ENCODE measurements at places on chromosomes 1 and 21.

- DNase-seq, result no peak
These were observed 966.4 kb upstream of the NCAM2 start for GRCh38 chr21:20031807-20032206.

GRCh38 chr1:41513383-41513735 is 28.9 kb upstream of the EDN2 start:
- no peak for DNase-seq

DNA sequence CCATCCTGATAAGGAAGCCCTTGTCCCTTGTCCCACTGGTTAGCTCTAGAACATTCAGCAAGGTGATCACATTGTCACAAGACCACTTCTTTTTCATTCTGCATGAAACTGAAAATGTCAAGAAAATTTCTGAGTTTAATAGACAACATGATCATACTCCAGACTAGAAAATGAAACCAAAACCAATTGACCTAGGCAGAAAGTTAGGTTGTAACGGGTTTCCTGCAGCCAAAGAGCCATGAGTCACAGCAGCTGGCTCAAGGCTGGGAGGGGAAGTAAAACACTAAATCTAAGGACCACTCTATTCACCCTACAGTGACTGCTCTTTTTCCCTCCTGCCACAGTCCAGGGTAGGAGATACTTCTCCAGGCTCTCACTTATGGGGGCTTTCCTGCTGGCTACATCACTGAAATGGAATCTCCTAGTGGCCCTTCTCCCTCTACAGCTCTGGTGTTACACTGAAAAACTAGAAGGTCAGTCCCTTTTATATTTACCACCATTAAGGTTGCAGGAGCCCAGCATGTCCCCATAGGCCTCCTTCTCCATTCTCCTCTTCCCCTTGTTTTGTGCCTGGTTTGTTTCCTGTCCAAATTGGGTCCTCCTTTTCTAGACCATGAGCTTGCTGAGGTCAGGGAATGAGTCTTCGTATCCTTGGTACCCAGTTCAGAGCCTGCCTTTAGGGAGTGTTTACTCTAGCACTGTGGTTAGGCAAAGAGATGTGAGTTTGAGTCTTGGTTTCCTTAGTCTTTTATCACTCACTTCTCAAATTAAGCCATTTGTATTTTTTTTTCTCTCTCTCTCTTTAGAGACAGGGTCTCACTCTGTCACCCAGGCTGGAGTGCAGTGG is 236.5 kb upstream of the JUN start:
- DNase-seq, result peak; percentile 87

GRCh38 chr1:184682956-184683355 is 71.7 kb downstream of the EDEM3 start:
- no peak for DNase-seq

- no peak for DNase-seq
These were observed 11.4 kb downstream of the WNT2B start for GRCh38 chr1:112520166-112520565.

DNA sequence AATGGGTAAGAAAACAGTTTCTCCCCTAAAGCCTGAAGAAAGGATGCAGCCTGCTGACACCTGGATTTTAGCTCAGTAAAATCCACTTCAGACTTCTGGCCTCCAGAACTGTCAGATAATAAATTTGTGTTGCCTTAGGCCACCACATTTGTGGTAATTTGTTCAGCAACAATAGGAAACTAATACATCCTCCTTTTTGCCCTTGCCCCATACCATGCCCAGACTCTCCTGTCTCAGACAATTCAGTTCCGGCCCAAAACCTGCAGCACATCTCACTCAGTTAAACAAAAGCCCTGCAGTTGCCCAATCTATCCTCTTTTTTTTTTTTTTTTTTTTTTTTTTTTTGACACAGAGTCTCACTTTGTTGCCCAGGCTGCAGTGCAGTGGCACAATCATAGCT is 25.8 kb downstream of the SMIM12 start:
- no peak for DNase-seq

DNA sequence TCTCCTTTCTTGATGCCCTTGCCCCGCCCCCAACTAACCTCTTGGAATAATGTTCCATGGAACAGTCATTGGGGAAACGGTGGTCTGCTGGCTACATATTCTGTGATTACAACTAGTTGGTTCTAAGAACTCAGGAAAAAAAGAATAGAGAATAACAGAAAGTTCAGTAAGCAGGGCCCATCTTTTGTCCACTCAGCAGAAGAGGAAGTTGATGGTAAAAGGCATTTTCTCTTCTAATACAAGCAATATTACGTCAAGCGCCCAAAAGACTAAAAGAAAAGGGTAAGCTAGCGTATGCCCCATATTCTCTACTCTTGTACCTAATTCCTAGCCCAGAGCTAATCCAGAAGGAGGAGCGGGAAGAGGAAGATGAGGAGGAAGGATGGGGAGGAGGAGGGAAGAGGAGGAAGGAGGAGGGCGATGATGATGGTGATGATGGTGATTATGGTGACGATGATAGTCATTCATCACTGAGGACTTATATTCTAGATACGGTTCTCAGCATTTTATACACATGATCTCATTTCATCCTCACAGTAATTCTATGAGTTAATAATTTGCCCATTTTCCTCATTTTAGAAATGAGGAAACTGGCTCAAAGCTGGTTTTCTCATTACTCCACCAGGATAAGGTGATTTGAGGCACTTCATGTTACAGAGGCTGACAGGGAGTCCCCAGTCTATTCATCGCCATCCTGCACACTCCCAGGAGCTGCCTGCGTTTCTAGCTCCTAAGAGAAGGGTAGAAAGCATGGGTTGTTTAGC is 76.6 kb upstream of the EFHD2 start:
- DNase-seq, result no peak

DNA sequence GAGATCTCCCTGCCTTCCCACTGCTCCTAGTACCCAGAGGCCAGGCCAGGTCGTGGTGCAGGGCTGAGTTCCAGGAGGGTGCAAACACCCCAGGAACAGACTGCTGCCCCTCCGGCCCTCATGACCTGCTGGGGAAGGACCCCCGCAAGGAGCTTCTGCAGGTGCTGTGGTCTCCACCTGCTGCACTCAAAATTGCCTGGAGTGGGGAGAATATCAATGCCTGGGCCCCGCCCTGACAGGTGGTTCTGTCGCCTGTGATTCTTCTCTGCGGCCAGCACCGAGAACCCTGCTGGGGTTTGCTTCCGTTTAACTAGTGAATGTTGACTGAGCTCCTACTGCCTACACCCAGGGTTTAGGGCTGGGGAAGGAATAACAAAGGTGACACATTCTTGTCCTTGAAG is 2.1 kb upstream of the TFF3 start:
- no peak for DNase-seq

- no peak for DNase-seq
These were observed 13.0 kb upstream of the FAM110D start for GRCh38 chr1:26145960-26146294.

DNA sequence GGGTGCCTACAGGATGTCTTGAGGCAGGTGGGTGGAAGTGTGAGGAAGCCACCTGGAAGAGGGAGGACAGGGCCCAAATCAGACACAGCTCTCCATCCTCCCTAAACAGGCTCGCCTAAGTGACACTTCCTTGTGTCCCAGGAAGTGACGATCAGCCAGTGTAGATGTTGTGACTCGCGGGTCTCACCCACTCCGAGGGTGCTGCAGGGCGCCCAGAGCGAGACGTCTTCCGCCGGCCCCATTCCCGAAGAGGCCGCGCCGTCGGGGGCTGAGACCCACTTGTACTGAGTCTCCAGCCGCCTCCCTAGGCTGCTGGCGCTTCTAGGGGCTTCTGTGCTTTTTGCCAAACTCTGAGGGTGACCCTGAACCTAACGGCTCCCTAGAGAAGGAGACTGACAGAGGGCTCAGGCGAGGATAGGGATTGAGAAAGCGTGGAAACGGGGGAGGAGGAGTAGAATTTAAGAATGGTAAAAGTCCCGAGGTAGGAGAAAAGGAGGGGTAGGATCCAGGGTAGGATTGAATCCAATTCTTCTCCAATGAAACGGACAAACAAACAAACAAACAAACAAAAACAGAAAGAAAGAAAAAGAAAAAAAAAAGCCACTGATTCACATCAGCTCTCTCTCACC is 543 bp upstream of the MARK1 start:
- DNase-seq, result no peak

- DNase-seq, result no peak
These were observed 285.6 kb downstream of the ASTN1 start for GRCh38 chr1:176878750-176879536.

- DNase-seq, result peak; percentile 88
These were observed 59.9 kb downstream of the PLXNA2 start for GRCh38 chr1:208183977-208184911.

DNA sequence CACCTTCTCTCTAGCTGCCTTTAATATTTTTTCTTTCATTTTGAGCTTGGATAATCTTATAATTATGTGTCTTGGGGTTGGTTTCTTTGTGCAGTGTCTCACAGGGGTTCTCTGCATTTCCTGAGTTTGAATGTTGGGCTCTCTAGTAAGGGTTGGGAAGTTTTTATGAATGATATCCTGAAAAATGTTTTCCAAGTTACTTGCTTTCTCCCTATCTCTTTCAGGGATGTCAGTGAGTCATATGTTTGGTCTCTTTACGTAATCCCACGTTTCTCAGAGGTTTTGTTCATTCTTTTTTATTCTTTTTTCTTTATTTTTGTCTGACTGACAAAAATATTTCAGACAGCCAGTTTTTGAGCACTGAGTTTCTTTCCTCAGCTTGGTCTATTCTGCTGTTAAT is 55.4 kb upstream of the CCDC190 start:
- peak; percentile 69 for DNase-seq

- no peak for DNase-seq
These were observed 61.6 kb downstream of the SMYD3 start for GRCh38 chr1:246445503-246445902.

- DNase-seq, result no peak
These were observed 9.8 kb upstream of the IRF2BP2 start for GRCh38 chr1:234619794-234620247.

DNA sequence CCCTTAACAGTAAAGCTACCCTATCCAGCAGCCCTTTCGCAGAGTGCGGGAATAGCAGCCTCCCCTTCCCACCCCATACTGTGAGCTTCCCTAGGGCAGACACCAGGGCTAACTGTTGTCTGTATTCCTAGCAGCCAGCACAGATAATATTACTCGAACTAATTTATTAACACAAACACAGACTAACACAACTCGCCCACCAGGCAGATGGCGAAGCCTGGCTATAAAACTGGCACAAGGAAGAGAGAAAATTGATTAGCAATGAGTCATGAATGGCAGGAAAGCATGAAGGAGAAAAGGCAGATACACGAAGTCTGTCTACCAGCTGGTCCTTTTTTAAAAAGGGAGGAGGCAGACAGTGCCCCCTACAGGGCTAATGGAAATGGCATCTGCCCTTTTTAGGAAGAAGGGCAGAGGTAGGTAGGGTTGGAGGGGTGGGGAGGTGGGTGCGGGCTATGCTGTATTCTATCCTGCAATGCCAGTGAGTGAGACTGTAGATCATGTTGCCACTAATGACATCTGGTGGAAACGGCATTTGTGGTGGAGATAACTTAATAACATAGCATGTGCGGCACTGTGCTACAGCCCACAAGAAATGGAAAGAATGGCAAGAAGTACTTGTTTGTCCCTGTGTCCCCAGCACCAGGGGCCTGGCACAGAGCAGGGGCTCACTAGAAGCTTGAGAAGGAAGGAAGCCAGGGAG is 30.6 kb upstream of the CTPS1 start:
- DNase-seq, result peak; percentile 83

DNA sequence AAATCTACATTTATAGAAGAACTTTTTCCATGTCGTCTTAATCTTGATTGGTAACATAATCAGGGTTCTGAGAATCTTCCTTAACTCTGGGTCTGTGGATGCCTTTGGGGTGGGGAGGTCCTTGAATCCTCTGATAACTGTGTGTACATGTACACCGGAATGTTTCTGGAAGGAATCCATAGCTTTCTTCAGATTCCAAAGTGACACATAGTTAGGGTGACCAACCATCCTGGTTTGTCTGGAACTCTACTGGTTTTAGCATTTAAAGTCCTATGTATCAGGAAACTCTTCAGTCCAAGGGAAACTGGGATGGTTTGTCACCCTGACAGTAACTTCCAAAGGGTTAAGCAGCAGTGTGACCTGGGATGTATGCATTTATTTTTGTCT is 16.8 kb downstream of the STRIP1 start:
- DNase-seq, result no peak

DNA sequence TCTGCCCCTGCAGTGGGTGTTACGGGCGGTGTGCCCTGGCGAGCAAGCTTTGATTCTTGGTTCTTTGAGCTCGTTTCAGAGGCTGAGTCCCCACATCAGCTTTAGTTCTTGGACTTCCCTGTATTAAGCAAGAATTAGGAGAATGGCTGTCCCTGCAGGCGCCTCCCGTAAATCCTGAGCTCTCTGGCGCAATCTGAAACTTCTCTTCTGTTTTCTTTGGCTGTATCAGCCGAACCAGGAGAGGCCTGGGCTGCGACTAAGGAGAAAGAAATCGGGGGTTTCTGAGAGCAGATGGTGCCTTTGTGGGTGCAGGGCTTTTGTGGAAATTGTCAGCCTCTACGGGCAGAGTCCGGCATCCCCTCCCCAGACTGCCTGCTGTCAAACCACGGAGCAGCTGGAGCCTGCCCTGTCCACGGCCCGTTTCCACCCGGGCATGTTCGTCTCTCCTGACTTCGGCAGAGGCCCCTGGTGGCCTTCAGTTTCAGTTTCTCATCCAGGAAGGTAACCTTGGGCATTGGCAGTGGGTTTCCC is 17.9 kb downstream of the CSTB start:
- DNase-seq, result peak; percentile 71

- no peak for DNase-seq
These were observed 18.5 kb upstream of the MTARC1 start for GRCh38 chr1:220768126-220768601.

- peak; percentile 93 for DNase-seq
These were observed 23.6 kb upstream of the DNM3 start for GRCh38 chr1:171817511-171818265.

DNA sequence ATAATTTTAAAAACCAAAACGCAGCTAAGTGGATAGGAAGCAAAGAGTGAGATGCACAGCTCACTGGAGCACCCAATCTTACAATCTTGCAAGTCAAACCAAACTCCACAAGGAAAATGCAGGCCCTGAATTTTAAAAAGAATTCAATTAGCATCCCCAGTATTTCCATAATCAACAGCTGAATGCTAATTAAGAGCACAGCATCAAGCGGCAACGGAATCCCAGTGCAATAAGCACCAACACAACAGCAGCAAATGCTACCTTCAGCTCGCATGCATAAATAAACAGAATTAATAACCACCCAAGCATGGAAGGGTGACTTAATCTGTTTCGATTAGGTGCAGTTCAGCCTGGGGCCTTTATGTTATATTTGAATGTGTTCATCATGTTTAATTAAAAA is 142.9 kb downstream of the SLC45A1 start:
- DNase-seq, result no peak

GRCh38 chr1:245650441-245650960 is 495.7 kb downstream of the KIF26B start:
- DNase-seq, result no peak

DNA sequence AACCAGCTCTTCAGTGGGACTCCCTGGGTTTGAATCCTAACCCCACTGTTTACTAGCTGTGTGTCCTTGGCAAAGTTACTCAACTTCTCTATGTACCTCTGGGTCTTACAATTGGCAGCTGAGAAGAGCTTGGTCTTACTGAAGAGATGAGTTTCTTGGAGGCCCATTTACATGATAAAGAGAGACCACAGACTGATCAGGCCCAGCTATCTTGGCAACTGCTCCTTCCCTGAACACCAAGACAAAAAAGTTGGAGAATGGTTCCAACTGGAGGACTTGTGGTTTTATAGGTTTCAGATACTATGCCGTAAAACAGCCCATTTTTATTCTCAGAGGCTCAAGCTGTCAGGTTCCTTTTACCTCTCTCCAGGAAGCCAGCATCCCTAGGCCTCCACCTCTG is 24.8 kb upstream of the CNIH3 start:
- DNase-seq, result no peak

Measured in fibroblast of mammary gland (primary cell).